ENCODE measurements at places on chromosomes 7 and 10.

GRCh38 chr10:34343764-34344163 lies 471.3 kb downstream of the PARD3 start:
- DNase-seq = no peak

- peak; percentile 65 for DNase-seq
These were observed 12.7 kb upstream of the LARP4B start for GRCh38 chr10:944034-944831.

DNA sequence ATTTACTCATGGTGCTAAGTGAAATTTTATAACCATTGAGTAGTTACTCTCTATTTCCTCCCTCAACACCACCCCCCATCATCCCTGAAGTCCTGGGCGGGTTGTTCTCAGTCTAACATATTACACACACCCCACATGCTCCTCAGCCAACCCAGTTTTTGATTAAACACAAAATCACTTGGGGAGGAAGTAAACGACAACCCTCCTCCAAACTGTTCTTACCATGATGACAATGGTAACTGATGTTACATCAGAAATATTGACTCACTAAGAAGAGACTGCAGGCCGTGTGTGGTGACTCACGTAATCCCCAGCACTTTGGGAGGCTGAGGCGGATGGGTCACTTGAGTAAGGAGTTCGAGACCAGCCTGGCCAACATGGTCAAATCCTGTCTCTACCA lies 44.2 kb downstream of the RAB11FIP2 start:
- DNase-seq = no peak

DNA sequence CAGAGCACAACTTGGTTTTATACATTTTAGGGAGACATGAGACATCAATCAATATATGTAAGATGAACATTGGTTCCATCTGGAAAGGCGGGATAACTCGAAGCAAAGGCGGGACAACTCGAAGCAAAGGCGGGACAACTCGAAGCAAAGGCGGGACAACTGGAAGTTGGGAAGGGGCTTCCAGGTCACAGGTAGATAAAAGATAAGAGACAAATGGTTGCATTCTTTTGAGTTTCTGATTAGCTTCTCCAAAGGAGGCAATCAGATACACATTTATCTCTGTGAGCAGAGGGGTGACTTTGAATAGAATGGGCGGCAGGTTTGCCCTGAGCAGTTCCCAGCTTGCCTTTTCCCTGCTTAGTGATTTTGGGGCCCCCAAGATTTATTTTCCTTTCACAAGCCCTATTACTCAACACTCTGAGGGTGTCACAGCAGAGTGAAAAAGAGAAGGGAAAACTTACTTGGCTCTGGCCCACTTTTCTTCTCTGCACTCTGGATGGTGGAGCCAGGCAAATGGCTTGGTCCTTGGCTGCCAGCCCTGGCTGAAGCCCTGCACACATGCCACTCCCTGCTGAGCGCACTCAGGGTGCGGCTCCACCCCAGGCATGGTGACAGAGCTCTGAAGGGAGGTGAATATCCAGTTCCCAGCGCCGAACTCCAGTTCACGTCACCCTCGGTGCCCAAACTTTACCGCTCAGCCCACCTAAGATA lies 46.7 kb downstream of the PARD3 start:
- no peak for DNase-seq

DNA sequence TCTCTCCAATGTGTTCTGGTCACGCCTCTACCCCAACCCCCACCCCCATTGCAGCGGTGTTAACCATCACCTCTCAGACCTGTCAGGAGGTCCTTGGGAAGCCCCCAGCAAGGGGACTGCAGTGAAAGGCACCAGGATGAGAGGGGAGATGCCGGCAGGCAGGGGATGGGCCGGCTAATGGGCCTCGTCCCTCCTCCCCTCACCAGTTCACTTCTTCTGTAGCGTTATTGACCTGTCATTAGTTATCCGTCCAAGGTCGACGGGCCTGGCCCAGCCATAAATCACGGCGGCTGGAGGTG lies 18.8 kb downstream of the POLL start:
- DNase-seq = no peak

- DNase-seq = no peak
These were observed 31.7 kb upstream of the FAM204A start for GRCh38 chr10:118373786-118374185.

GRCh38 chr10:84012831-84013458 lies 126.4 kb upstream of the GHITM start:
- no peak for DNase-seq

GRCh38 chr7:17530244-17530643 lies 231.8 kb downstream of the AHR start:
- no peak for DNase-seq

DNA sequence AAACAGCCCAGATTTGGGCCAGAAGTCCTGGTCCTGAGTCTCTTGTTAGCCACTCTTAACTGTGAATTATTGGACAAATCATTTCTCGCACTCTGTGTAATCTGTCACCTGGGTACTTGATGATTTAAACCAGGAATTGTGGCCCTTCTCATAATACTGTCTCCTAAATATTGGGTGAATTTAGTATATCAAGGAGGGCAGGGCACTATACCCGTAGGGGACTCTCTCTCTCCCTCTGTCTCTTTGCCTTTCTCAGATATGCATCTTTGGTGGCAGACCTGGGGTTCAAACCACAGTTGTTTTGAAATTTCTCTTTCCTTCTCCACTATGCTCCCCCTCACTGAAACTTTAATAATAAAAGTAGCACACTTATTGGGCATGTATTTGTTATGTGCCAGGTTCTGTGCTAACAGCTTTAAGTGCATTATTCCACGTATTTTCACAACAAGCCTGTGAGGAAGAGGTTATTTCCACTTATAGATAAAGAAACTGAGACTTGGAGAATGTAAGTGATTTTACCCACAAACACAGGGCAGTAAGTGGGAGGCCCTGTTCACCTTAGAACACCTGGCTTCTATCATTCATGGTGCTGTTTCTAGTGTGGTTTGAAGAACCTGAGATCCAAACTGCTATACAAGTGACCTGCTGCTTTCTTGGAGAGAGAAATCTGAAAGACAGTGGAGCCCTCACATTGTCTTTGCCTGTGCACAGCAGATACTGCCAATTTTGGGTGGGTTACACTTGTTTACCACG lies 11.8 kb downstream of the FAS start:
- DNase-seq = no peak

DNA sequence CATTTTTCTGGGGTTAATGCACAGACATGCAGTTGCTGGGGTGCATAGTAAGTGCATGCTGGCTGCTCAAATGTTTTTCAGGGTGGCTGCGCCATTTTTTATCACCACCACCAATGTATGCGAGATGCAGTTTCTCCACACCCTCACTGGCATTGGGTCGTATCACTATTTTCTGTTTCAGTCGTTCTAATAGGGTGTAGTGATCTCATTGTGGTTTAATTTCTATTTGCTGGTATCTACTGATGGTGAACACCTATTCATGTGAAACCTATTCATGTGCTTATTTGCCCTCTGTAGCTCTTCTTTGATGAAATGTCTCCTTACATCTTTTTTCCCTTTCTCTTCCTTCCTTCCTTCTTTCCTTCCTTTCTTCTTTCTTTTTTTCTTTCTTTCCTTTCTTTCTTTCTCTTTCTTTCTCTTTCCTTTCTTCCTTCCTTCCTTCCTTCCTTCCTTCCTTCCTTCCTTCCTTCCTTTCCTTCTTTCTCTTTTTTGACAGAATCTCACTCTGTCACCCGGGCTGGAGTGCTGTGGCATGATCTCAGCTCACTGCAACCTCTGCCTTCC lies 84.3 kb downstream of the ELFN1 start:
- DNase-seq = no peak

DNA sequence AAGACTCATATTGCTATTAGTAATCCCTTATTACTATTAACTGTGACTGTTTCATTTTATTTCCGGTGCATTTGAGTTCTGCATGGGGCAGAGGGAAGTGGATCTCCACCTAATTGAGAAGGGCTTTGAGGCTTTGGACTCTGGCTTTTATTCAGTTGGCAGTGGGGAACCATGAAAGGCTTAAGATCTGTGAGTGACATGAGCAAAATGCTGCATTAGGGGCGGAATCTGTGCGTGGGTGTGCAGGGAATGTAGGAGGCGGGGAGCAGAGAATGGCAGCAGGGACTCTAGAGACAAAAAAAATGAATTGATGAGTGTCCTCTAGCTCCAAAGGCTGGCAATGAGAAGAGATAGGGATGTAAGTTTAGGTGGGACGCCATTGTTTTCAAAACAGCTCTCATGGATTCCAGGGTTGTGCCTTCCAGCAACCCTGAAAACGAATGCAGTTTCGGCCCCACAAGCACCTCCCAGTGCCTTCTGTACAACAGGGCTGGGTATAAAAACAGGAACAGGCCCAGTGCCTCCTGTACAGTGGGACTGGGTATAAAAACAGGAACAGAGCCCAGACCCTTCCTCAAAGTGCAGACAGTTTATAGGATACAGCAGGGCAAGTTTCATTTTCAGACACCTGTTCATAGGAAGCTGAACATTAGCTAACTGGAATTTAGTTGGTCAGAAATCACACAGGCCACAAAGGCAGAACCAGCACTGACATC lies 663.3 kb upstream of the FOXK1 start:
- DNase-seq = no peak

DNA sequence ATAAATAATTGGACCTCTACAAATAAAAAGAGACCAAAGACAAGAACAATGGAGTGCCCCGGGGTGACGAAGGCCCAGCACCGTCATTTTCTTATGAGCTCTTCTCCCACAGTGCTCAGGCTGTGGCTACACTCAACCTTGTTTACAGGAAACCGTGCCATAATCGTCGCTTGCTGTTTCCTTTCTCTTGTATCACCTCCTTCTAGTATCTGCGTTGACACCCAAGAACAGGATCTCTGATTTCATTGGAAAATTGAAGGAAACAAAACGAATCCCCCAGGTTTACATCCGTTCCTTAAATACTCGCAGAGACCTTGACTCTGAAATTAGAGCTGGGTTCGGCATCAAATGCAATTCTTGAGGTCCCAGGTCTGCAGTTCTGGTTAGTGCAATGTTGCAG lies 1.7 kb upstream of the IGFBP3 start:
- DNase-seq = peak; percentile 22

GRCh38 chr10:70782746-70783680 lies 2.2 kb downstream of the TBATA start:
- DNase-seq = no peak

DNA sequence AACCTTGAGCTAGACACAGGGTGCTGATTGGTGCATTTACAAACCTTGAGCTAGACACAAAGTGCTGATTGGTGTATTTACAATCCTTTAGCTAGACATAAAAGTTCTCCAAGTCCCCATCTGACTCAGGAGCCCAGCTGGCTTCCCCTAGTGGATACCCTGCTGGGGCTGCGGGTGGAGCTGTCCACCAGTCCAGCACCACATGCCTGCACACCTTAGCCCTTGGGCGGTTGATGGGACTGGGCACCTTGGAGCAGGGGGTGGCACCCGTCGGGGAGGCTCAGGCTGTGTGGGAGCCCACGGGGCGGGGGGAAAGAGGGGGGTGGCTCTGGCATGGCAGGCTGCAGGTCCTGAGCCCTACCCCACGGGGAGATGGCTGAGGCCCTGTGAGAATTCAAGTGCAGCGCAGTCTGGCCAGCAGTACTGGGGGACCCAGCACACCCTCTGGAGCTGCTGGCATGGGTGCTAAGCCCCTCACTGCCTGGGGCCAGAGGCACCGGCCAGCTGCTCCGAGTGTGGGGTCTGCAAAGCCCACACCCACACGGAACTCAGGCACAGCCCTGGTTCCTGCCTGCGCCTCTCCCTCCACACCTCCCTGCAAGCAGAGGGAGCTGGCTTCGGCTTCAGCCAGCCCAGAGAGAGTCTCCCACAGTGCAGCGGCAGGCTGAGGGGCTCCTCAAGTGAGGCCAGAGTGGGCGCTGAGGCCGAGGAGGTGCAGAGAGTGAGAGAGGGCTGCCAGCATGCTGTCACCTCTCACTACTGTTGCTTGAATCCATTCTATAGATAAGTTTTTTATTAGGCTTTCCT lies 369.8 kb upstream of the SMIM30 start:
- DNase-seq = no peak

DNA sequence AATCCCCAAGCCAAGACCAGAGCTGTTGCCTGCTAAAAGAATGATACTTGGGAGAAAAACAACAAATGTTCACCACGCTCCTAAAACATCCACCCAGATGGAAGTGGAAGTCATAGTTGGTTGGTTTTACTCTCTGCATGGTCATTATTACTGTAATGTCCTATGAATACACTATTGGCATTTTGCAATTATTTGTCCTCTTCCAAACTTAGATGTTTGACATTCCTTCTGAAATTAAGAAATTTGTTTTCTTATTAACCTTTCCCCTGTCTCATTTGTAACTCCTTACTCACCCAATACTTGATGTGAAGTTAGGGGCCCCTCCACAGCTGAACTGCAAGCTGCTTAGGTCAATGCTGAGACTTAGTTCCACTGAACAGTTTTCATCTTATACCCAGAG lies 383.3 kb downstream of the INHBA start:
- no peak for DNase-seq

GRCh38 chr10:106996510-106996909 lies 168.0 kb downstream of the SORCS1 start:
- no peak for DNase-seq

DNA sequence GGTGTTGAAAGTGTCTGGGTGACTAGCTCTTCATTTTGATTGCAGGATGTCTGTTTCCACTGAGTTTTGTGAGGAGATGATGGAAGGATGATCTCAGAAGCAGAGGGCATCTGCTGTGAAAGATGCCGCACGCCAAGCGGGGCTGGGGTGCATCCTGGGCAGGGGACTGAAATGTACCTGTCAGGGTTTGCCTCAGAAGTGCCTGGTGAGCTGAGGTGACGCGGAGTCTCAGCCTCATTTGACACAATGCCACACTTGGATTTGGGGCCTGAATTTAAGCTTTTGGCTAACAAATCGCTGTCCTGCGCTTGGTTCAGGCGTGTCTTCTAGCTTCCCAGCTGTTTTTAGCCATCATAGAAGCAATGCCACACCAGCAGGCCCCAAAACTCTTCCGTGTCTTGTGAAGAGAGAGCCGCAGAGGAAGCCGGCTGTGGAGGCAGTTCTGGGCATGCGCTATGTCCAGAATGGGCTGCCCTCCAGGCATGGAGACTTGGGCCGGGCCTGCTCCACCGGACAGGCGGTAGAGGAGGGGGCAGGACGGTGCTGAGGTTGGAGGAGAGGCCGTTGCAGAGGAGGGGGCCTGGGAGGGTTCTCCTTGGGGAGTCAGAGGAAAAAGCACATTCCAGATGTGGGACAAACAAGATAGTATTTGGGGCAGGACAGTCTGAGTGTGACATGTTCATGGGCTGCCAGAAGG lies 31.2 kb downstream of the WDR86 start:
- DNase-seq = no peak

DNA sequence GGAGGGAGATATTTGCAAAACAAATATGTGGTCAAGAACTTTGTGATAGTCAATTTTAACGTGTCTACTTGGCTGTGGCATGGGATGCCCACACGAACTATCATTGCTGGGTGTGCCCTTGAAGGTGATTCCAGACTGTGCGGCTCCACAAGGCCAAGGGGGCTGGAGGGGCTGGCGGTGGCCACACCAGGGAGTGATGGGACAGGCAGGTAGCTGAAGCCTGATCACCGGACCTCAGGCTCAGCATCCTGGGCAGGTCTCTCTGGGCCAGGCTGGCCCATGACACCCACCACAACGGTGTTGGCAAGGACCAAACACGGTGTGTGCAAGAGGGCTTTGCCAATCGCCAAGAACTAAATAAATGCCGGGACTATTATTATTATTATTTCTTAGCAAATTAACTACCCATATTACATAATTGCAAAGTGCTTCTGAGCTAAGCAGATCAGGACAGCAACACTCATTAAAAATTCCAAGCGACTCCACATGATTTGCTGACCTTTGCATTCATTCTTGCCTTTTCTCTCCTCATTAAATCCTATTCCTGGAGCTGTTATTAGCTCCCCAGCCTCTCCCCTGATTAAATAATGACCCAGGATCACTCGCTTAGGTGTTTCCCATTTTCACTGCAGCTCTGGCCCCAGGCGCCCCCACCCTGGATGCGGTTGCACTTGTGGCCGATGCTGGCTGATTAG lies 35.4 kb upstream of the PPP2R2D start:
- DNase-seq = no peak

- DNase-seq = no peak
These were observed 15.1 kb downstream of the ANTXRL start for GRCh38 chr10:46301721-46302479.

Measured in CD4-positive, alpha-beta T cell treated with Interleukin-6 for 4 hours (primary cell).